ENCODE measurements at places on chromosomes 6 and 20.
A peak's percentile ranks its signal among the peaks of the same experiment; 100 is the strongest.

DNA sequence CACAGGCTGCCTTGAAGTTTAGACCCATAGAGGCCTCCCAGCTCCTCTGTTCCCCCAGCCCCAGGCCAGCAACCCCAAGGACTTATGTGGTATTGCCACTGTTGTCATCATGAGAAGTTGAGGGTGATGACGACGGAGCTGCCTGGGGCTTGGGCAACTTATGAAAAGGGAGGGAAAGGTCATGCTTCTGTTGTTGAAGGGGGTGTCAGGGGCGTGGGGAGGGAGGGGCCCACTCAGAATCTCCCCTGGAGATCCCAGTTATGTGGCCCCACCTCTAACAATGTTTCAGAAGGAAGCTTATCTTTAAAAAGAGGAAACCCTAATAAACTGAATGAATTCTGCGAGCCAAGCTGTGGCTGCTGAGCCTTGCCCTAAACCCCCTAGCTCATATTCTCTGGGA is 4.2 kb downstream of the ADTRP start:
- DNase-seq, result no peak

- DNase-seq, result no peak
Observed at GRCh38 chr6:169168706-169169105, 84.9 kb downstream of the THBS2 start.

DNA sequence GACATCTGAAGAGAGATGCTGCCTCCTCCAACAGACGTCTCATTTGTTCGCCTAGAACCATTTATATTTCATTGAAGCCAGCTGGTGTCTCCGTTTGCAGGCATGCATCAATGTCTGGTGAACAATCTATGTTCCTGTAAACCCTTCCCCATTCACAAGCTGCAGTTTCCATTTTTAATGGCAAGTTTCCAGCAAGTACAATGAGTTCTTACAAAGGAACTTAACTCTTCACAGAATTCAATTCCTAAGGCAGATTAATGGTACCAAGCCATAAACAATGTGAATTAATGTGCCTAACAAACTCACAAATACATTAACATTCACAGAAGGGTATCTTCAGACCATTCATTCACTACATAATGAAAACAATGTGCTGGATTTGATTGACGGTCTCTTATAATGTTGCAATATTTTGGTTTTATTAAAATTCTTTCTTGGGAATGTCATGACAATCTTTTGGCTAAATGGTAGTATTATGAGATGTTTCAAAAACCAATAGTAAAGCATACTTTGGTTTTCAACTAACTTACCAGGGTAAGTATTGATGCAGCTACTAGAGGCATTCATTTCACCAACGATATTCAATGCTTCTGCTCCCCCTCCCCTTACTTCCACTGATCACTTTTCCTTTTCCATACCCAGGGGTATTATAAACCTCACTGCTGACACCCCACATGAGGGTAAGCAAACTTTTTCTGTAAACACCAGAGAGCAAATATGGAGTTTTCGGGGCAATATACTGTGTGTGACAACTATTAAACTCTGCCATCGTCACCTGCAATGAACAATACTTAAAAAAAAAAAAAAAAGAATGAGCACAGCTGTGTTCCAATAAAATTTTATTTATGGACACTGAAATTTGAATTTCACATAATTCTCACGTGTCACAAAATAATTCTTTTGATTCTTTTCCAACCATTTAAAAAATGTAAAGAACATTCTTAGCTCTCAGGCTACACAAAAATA is 4.2 kb downstream of the AKIRIN2 start:
- peak; percentile 45 for DNase-seq

DNA sequence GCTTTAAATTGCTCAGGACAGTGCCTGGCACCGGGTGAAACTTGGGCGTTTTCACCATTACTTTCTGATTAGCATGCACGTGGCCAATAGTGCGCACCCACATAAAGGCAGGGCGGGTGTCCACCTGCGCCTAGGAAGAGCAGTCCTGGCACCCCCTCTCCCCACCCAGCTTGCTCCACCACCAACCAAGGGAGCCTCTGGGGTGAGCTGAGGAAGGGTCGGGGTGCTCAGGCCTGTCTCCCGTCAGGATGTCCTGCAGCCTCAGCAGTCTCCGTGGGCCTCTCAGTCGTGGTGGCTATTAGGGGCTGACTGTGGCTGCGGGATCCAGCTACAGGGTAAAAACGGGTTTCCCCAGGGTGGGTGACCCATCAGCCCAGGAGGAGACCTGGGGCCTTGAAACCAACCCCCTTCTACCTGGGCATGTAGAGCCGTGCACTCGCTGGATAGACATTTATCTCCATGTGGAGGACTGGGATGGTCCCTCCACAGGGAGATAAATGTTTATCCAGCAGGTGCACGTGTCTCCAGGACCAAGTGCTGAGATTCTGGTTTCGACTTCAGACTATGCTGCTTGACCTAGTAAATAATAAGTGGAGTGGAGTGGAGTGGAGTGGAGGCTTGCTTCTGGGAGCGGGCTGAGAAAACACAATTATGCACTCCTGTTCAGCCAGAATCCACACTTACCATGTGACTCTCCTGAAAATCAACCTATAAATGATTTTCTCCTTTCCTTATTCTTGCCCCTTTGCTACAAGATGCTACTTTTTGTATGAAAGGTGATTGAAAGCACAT is 91.1 kb downstream of the ZDHHC14 start:
- DNase-seq, result no peak

DNA sequence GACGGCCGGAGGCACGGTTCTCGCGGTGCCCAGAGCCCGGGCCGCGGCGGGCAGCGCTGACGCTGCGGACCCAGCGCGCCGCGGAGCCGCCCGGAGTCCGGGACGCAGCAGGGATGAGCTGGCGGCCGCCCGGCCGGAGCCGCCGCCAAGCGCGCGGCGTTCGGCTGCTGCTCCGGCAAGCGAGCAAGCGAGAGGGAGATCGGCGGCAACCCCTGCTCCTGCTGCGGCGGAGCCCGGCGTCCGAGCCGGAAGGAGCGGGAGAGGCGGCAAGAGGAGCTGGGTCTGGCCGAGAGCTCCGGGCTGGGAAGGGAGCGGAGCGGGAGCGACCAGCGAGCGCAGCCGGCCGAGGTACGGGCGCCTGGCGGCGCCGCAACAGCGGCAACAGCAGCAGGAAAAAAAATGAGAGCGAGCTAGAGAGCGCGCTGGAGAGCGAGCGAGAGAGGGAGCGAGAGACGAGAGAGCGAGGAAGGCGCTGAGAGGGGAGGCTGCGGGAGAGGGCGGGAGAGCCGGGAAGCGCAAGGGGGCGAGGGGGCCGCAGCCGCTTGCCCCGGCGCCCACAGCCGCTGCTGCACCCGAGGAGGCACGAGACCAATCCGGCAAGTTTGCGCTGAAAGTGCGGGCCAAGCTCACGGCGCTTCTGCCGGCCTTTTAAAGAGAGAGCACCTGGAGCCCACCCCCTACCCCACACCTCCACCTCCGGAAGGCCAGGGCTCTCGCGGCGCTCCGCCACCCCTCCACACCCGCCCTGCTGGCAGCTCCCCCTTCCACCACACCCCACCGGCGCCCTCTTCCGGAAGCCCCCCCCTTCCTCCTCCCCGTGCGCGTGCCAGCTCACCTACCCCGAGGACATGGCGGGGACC is 496 bp downstream of the GRM4 start:
- peak; percentile 72 for DNase-seq

- DNase-seq, result no peak
Observed at GRCh38 chr20:44730441-44730840, 15.2 kb upstream of the KCNK15 start.

DNA sequence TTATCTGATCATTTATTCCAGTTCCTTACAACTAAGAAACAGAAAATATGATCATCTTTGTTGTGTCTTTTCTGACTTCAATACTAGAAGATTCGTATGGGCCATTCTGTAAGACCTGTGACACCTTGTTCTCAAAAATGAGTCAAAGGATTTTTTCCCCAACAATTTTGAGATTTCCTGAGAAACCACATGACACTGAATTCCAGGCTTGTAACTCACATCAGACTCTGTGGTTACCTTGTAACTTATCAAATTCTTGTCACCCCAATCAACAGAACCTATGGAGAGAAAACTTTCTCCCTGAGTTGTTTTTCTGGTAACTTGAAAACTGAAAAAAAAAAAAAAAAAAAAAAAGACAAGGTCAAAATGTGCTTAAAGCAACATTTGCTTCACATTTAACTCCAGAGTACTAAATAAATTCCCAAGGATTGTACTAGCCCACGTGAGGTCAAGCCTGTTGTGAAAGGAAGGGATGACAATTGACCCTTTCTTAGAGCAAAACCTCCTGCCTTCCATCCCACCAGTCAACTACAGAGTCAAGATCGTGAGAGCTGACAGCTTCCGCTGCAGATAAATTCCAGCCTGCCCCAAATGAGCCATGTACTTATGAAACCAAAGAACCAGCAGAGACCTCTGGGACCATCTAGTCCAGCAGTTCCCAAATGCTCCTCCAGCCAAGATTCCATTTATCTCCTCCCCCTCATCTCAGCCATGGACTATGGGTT is 140.3 kb downstream of the TBX18 start:
- DNase-seq, result no peak

DNA sequence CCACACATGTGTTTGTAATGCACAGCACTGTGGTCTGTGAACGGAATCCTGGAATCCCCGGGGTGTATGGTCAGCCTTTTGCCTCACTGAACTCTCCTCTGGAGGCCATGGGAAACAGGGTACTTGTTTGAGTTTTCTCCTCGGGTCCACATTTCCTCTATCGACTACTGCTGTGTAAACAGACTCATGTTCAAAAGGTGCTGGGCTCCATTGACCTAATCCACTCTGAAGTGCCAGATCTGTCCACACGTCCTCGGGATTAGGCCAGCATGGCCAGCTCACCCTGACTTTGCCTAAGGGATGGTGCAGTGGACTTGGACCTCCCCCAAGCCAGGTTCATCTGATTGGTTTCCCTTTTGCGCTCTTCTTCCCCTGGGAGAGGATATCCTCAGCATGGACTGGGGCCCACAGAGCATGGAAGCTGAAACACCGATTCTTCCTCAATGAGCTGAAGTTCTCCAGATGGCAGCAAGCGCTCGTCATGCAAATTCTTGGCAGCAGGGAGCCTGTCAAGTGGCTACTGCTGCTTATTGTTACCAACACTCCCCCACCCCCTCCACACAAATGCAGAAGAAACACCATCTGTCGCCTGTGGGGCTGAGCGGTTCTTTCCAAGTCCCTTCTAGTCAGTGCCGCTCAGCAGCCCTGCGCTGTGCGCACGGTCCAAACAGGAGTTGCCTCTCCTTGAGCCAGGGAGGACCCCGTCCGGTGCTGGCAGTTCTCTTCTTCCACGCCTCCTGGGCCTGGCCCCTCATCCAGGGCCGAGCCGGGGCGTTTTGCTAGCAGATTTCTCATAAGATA is 292.6 kb upstream of the MARCKS start:
- peak; percentile 95 for DNase-seq

DNA sequence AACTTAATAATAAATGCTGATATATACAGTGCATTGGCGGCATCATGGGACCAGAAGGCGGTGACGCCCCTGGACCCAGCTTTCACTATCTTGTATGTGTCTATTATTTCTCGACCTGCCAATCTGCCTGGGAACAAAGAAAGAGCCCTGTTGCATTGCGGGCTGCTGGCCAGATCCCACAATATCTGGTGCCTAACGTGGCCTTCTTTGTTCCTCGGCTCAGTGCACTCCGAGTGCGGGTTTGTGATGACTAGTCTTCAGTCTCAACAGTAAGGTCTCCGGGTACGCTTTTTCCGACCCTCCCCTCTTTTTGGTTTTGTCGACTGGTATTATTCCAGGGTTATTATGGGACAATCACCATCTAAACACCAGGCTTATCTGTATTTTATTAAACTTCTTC is 291.5 kb downstream of the TBC1D32 start:
- no peak for DNase-seq

- no peak for DNase-seq
Observed at GRCh38 chr6:112017169-112017568, 36.7 kb upstream of the CCN6 start.

- DNase-seq, result no peak
Observed at GRCh38 chr6:37763413-37763812, 56.1 kb upstream of the ZFAND3 start.

GRCh38 chr6:118468682-118469465 is 79.2 kb upstream of the PLN start:
- DNase-seq, result peak; percentile 70

GRCh38 chr20:21105429-21106170 is 558 bp downstream of the LINC00237 start:
- DNase-seq, result no peak

DNA sequence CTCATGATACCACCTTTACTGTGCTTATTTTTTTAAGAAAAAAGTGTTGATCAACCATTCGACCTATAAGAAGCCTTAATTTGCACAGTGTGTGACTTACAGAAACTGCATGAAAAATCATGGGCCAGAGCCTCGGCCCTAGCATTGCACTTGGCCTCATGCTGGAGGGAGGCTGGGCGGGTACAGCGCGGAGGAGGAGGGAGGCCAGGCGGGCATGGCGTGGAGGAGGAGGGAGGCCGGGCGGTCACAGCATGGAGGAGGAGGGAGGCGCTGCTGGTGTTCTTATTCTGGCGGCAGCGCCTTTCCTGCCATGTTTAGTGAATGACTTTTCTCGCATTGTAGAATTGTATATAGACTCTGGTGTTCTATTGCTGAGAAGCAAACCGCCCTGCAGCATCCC is 15.6 kb upstream of the SLC22A1 start:
- no peak for DNase-seq

- no peak for DNase-seq
Observed at GRCh38 chr20:53595018-53595378, 1.4 kb upstream of the ZNF217 start.

GRCh38 chr6:152984513-152984872 is 1.7 kb upstream of the FBXO5 start:
- DNase-seq, result no peak

- no peak for DNase-seq
Observed at GRCh38 chr6:93196406-93196970, 222.9 kb downstream of the EPHA7 start.

Measured in NCI-H1105 (cell line).